NCI-H146 (cell line): ENCODE measurements at places on chromosomes 16 and 17.

DNA sequence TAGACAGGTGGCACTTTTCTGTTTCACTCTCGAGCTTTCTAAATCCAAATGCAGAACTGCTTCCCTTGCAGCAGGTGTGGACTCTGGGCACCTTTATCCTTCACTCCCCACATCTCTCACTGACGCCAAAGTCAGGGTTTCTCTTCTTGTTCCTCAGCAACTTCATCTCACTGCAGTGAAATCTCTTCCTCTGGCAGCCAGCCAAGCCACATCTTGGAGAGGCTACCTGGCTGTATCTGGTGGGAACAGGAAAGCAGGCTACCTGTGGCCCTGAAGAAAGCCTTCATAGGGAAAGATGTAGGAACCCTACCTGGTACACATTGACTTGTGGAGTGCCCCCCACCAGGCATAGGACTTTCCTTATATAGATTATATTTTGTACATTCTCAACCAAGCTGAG is 159.1 kb downstream of the UTP18 start:
- DNase-seq = no peak

DNA sequence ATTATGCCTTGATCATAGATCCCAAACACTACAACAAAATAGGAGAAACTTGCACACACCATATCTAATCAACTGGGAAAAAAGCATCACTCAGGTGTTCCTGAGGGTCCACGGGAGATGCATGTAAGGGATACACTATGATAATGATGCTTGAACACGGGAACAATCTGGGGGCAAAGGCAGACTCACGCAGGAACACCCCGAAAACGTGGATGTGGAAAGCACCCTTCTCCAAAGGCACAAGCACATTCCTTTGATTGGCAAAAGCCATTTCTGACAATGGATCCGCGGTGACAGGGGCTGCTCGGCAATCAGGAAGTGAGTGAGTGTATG is 1.3 kb downstream of the ZNF652 start:
- DNase-seq = no peak

GRCh38 chr16:3963203-3963602 is 82.7 kb upstream of the CREBBP start:
- DNase-seq = no peak

DNA sequence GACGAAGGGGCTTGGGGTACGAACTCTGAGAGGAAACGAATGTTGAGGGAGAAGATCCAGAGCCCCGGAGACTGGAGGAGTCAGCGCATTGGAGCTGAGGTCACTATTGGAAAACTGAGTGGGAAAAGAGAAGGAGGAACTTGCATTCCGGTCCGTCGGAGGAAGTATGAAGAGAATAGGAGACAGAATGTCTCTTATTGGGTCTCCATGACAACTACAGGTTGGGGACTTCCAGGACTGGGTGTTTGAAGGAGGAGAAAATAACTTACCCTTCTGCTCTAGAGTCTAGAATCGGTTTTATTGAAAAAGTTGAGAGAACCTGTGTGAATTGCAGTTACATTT is 537 bp downstream of the GOSR1 start:
- peak; percentile 25 for DNase-seq

DNA sequence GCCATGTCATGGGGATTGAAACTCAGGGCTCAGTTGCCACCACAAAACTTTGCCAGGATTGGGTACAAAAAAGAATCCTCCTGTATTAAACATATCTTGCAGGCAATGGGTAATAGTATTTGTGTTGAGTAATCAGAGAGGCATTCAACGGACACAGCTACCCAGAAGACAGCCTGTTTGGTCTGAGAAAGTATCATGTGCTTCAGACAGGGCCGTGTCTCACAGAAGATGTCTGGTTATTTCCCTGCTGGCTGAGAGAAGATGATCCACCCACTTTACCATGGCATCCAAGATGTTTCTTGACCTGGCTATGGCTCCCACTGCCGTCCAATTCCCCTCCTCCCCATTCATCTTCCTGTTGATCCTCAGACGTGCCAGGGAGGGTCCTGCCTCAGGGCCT is 304.3 kb upstream of the XYLT1 start:
- no peak for DNase-seq

DNA sequence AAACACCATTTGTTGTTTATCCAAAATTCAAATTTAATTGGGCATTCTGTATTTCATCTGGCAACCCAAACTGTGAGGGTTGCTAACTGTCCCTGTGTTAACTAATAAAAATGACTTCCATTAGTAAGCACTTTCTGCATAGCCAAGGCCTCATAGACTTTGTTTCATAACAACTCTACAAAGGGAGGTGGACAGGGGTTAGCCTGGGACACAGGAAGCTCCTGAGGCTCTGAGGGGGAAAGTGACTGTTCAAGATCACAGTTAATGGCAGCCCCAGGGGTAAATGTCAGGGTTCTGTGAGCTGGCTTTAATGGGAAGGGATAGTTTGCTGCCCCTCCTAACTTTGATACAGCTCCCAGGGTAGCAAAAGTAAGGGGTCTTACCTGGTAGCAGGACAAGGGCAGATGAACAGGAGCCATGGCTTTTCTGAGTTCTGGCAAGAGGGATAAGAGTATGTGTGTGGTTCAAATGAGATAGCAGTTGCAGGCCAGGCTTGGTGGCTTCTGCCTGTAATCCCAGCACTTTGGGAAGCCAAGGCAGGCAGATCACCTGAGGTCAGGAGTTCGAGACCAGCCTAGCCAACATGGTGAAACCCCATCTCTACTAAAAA is 2.2 kb downstream of the HEATR9 start:
- no peak for DNase-seq

GRCh38 chr17:32697728-32698625 is 178.9 kb downstream of the MYO1D start:
- DNase-seq = no peak

DNA sequence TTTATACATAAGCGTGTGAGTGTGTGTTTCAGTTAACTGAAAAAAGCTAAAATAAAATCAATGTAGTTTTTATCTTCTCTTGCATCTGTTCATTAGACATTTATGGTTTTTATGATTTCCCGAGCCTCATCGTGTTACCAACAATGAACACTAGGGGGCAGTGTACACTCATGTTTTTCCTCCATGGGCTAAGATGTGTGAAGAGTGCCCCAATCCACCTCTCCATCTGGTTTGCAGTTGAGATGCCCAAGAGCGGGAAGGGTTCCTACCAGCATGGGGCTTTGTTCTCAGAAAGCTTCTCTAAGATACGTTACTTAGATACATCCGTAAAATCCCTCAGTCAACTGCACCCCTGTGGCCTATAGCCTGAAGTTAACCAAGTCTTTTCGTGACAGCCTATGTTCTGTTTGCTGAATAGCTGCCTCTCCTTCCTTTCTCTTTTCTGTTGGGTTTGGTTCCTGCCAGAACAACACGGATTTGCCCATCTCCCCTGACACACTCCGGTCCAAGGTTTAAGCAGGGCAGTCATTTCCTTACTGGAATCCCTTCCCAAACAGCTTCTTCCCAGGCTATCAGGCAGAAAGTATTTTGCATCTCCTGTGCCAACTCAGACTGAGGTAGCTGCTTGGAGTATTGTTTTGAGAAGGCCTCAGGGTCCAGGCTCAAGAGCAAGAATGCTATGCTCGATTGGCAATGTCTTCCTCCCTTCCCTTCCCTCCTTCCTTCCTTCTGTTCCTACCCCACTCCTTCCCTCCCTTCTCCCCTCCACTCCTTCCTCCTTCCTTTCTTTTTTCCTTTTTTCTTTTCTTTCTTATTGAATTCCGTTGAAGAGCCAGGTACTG is 12.9 kb upstream of the ELAC2 start:
- DNase-seq = peak; percentile 38

- DNase-seq = no peak
Measured at GRCh38 chr17:33785281-33785680, 469.8 kb upstream of the CCL2 start.

- no peak for DNase-seq
Measured at GRCh38 chr16:81758376-81758775, 20.7 kb upstream of the PLCG2 start.

- DNase-seq = no peak
Measured at GRCh38 chr16:48235556-48236136, 8.5 kb upstream of the LONP2 start.

- peak; percentile 50 for DNase-seq
Measured at GRCh38 chr16:89599451-89599858, 14.0 kb upstream of the DPEP1 start.

GRCh38 chr16:11235703-11235991 is 20.4 kb downstream of the SOCS1 start:
- no peak for DNase-seq

GRCh38 chr16:1907226-1907860 is 10.9 kb downstream of the HS3ST6 start:
- no peak for DNase-seq

DNA sequence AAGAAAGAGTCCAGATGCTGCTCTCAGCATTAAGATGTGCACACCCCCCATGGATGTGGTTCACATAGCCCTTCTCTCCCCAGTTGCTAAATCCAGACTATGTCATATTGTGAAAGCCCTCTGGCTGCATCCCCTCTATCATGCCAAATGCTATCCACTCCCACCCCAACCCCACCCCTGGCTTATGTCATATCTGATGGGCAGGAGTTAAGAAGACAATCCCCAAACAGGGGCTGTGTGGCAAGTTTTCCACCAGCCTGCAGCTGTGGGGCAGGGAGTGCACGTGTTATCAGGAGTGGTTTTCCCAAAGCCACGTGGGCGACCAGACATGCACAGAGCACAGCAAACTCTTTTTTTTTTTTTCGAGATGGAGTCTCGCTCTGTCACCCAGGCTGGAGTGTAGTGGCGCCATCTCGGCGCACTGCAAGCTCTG is 10.0 kb downstream of the FAM117A start:
- no peak for DNase-seq

DNA sequence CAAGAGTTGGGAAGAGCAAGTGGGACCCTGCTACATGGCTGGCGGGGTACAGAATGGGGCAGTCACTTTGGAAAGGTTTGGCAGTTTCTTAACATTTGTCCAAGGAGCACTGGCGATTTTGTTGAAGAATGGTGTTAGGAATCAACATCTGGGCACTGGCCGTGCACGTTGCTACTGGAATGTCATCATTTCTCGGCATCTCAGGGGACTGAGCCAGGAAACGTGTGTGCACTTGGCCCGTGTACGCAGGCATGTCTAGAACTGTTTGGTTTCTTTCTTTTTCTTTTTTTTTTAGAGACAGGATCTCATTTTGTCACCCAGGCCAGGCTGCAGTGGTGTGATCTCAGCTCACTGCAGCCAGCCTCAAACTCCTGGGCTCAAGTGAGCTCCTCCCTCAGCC is 17.3 kb upstream of the FOXK2 start:
- DNase-seq = no peak

DNA sequence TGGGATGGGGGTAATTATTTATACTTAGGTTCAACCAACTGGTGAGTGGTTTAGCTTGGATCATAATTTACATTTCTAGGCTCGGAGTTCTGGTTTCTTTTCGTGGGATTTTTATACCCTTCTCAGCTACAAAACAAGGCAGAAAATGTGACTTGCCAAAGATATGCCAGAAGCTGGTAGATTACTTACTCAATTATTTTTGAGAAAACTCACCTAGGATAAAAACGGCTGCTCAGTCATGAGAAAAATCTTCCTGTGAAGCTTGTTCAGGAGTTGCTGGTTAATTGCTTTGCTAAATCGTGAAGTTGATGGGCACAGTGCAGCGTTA is 1.1 kb downstream of the NDEL1 start:
- no peak for DNase-seq

GRCh38 chr16:85569615-85570212 is 43.4 kb upstream of the GSE1 start:
- DNase-seq = peak; percentile 97

DNA sequence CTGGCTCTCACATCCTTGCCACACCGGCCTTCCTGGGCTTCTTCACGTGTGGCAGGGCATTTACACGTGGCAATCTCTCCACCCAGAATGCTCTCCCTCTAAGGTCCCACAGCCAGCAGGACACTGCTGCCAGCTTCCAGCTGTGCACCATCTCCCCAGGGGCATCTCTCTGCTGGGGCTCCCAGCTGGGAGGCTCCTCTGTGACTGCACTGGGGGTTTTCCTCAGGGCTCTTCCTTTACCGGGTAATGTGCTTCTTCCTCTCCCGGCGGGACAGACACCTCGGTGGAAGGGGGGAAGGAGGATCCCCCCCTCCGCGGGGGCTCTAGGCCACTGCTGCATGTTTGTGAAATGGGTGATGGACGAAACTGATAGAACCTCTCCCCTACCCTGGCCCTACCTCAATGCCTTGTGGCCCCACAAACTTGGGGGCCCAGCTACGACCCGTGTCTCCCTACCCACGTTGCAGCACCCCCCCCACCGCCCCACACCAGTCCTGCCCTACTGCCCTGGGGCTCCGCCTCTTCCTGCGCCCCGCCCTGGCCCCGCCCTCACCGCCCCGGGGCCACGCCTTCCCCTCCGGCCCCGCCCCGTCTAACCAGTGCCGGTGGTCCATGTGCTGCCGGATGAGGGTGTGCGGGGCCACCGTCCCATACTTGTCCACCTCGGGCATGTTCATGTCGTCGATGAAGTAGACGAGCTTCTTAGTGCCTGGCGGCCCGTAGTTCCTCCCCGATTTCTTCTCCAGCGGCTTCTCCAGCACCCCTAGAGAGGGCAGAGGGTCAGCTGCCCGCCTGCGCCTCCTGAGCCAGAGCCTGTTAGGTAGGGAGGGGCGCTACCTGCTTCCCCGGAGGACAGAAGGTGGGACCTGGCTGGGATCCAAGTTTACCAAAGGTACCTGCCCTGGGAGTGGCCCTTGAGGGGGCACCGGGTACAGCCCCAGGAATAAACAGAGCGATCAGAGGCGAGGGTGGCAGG is 92.6 kb downstream of the DNAH17 start:
- DNase-seq = peak; percentile 45

GRCh38 chr17:2958706-2959222 is 104.6 kb downstream of the OR1D5 start:
- no peak for DNase-seq

DNA sequence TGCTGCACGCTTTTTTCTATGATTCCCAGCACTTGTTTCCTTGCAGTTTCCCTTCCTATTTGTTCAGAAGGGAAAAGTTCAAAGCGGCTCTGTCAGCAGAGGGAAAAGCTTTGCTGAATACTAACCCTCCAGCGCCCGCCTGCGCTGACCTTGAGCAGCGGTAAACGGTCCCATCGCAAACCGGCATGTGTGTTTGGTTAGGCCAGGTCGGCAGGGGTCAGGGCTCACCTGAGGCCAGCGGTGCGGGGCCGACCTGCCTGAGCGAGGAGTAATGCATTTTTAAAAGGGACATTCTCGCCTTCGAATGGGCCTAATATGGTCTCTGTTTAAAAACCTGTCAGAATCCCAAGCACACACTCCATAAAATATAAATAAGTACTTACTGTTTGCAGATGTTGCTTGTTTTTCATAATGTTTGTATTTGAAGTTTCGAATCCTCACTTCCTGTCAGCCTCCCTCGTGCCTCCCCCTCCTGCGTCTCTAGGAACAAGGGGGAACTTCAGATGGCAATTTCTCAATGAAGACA is 110.1 kb downstream of the IRX3 start:
- DNase-seq = peak; percentile 74

DNA sequence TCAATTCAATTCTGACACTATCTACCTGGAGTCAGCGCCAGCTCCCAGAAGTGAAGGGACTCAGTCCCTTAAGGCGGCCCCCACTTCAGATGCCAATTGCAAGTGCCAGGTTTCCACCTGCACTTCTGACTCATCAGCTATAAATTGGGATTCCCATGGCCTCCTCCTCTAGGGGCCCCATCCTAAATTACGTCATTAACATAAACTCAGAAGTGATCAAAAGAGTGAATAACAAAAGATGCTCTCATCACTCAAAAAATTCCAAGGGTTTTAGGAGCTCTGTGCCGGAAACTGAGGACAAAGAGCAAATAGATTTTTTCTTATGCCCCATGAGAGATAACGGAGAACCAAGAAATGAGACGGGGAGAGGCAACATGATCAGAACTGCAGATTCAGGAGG is 148.6 kb upstream of the IRX6 start:
- no peak for DNase-seq

GRCh38 chr17:72616447-72616846 is 476.0 kb downstream of the SLC39A11 start:
- no peak for DNase-seq

GRCh38 chr17:46741122-46741730 is 77.3 kb downstream of the WNT3 start:
- DNase-seq = no peak
